ENCODE measurements at places on chromosomes 4 and X.

GRCh38 chr4:80173841-80174240 lies 23.5 kb upstream of the PRDM8 start:
- DNase-seq = no peak

DNA sequence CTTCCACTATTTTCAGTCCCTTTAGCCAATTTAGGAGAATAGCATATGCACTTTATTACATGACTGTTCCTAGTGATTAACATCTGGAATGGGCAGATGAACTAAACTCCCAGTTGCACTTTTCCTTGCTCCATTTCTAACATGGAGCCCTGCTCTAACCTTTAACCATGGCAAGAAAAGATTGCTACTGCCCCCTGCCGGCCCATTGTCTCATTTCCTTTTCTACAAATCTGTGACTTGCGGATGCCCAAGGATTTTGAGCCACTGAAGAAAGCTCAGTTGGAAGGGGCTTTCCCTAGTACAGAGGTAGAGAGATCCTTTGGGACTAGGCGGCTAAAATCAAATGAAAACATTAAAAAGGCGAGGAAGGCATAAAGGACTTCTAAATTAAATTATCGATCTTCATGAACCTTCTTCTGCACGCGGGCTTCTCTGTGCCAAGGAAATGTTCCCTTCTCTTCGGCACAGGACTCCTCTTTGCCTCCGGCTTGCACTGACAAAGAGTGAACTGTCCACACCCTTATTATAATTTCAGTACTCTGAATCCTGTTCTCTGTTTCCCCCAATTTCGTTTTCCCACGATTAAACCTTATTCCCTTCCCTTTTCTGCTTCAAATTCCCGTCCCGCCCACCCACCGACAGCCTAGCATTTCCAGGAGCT lies 577 bp upstream of the GLRA2 start:
- DNase-seq = no peak

DNA sequence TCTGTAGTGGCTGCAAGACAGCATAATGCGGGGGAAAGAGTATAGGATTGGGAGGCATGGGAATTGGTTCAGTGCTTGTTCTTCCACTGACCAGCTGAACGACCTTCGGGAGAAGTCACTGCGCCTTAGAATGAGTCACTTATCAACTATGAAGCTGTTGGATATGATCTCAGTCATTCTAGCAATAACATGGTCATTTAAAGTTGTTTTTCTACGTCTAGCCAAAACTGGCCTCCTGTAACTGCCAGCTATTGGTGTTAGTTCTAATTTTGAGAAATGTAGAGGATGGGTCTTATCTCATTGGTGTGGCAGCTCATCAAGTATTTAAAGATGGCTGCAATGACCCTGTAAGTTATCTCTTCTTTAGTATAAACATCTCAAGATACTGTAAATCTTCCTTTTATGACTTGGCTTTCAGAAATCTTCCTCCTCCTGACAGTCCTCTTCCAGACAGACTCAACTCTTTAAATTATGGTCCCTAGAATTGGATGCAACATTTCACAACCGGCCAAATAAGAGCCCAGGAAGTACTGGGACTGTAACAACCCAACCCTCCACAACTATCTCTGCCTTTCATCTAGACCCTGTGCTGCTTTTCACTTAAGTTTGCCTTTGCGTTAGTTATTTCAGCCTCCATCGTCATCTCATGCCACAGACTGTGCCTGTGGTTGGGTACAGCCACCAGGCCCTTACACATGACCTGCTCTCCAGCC lies 243.3 kb downstream of the CBR4 start:
- no peak for DNase-seq

DNA sequence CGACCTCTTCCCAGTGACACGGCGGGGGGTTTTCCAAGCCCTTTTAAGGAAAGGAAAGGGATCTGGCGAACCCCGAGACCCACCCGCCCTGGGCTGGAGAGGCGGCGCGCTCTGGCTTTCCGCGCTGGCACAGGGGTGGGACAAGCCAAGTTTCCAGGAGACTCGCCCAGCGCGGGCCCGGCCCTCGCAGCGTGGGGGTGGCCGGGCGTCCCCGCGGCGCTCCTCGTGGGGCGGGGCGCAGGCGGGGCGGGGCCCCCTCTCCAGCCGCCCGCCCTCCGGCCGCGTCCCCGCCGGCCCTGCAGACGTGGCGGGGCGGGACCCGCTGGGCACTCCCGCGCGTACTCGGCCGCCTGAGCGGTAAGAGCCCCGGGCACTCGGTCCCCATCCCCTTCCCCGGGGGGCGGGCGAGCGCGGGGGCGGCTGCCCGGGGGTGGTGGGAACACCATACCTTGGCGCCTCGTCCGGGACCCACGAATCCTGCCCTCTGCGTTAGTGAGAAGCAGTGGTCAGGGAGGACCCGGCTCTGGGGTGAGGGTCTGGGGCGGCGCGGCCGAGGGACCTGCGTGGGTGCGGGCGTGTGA lies at the start of gene FAM114A1:
Gene FAM114A1 (plus strand): TSS at position 329 of the 581 bp plus-strand sequence. CDS start 10,273 bp downstream, outside the sequence.
- DNase-seq = no peak
